NCI-H187 treated with DMSO at 0.1 percent for 48 hours (cell line): ENCODE measurements at places on chromosomes 5 and 9.

DNA sequence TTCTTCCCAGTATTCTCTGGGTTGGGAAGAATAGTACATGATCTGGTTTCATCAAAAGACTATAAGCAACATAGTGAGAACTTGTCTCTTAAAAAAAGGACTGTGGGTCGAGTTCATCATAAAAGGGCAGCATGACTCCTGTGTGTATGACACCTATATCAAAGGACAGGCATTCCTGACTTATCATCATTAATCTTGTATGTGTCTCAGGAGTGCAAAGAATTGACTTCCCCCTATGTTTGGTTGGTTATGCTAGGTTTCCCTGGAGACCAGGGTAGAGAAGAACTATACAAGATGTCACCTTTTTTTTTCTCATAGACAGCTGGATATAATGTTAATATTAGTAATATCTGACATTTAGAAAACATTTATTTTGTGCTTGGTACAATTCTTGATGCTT, 173.1 kb upstream of the ANKRD55 start:
- no peak for DNase-seq

GRCh38 chr5:163563112-163563511, 57.7 kb downstream of the MAT2B start:
- no peak for DNase-seq

GRCh38 chr5:35124932-35125331, 77.2 kb upstream of the AGXT2 start:
- DNase-seq: no peak

- no peak for DNase-seq
These were observed 35.8 kb downstream of the PTCH1 start for GRCh38 chr9:95481000-95481399.

- DNase-seq: no peak
These were observed 49.8 kb downstream of the DBH start for GRCh38 chr9:133685653-133686609.

DNA sequence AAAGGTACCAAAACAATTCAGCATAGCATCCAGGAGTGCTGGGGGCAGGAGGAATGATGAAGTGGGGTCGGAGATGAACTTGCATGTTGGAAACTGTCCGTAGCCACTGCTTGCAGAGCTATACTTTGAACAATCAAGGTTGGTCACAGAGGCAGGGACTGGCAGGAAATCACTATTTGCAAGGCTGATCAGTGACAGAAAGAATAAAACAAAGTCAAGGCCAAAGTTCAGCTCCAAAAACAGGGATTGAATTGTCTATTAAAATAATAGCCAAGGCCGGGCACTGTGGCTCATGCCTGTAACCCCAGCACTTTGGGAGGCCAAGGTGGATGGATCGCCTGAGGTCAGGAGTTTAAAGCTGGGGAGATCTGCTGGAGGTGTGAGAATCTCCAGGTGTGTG, 18.7 kb upstream of the SPRY4 start:
- no peak for DNase-seq

DNA sequence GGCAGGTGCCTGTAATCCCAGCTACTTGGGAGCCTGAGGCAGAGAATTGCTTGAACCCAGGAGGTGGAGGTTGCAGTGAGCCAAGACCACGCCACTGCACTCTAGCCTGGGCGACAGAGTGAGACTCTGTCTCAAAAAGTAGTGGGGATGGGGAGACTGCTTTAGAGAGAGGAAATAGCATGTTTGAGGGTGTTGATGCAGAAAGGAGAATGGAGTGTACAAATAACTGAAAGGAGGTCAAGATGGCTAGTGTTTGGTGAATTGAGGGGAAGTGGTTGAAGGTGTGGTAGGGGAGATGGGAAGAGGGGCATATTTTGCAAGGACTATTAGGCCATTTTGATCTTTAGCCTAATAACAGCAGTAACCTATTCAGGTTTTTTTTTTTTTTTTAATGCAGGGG, 18.2 kb downstream of the TENT2 start:
- DNase-seq: no peak

GRCh38 chr5:121693864-121694263, 157.8 kb upstream of the FTMT start:
- DNase-seq: no peak

DNA sequence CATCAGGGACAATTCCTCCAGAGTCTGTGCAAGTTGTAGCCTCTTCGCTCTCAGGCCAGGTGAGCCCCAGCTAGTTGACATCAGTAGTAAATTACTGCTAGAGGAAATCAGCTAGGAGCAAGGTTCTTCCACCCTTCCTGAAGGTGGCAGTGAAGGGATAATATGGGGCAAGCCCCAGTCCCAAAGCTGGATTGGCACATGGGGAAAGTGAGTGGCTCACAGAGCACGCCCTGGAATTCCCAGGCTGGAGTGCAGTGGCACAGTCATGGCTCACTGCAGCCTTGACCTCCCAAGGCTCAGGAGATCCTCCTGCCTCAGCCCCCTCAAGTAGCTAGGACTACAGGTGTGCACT, 82.1 kb downstream of the CYFIP2 start:
- no peak for DNase-seq

DNA sequence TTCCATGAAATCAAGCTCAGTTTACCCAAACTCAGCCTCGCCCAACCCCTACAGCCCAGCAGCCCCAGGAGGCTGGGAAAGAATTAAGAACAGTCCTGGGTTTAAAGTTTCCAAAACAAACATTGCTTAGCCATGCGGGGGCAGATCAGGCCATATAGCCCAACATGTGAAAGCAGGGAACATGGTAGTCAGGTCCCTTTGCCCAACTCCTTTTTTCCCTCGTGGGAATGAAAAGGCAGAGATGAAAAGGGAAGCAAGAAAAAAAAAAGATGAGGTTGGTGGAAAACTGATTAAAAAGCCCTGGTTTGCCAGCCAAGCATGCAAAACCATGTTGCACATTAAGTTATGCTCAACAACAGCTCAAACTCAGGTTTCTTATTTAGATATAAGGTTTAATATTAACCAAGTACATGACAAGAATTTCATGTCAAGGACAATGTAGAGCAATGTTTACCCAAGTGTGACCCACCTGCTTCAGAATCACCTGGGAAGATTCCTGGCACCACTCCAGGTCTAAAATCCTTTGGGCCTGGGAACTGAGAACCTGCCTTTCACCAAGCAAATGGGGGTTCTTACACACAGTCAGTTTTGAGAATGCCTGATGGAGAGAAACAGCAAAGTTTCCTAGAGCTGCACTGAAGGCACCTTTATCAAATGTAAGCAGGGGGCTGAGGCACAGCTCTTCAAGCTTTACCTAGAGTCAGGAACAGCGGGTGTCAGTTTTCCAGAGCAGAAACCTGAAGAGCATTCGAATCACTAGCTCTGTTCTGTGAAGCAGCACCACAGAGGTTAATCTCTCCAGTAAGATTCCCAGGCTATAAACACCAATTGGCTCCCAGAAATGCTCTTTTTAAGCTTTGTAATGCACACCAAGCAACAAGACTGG, 1.7 kb downstream of the FREM1 start:
- DNase-seq: no peak

GRCh38 chr5:39053189-39053588, 21.0 kb downstream of the RICTOR start:
- DNase-seq: no peak

DNA sequence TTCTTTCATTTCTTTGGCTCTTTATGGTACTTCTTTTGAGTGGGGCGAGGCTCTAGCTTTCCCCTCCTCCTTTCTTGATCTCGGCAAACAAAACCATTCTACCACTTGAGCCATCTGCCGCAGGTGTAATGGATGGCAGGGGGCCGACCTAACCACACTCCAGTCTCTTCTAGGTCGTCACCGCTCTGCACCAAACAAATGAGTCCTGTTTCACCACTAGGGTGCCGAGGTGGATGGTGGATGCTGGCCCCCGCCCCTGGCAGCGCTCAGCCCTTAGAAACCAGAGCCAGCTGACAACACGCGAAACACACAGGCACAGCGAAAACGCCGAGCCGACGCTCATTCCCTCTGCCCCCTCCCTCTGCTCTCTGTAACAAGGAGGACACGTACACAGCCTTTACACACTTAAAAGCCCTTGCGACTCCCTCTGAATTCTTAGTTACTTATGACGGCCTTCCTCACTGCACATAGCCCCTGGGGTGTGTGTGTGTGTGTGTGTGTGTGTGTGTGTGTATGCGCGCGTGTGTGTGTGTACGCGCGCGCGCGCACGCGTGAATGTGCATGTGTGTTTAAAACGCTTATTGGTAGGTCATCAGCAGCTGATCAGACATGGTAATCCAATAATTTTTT, 199.4 kb downstream of the MEF2C start:
- peak; percentile 95 for DNase-seq

- no peak for DNase-seq
These were observed 192.6 kb downstream of the TLE4 start for GRCh38 chr9:79764374-79764773.

DNA sequence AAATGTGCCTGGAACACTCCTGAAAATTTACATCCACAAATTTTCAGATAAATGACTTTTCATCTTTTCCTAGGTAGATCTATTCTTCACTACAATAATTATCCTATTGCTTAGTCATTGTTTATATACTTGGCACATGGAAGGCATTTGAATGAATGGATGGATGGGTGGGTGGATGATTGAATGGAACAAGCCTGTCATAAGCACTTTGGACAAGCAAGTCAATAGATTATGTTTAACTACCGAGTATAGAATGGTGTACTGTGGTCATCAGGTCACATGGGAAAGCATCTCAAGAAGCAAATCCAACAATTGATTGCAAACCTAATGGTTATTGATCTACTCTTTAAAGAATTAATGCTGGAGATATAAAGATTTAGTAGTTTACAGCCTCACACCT, 114.4 kb upstream of the DMRTA1 start:
- no peak for DNase-seq

DNA sequence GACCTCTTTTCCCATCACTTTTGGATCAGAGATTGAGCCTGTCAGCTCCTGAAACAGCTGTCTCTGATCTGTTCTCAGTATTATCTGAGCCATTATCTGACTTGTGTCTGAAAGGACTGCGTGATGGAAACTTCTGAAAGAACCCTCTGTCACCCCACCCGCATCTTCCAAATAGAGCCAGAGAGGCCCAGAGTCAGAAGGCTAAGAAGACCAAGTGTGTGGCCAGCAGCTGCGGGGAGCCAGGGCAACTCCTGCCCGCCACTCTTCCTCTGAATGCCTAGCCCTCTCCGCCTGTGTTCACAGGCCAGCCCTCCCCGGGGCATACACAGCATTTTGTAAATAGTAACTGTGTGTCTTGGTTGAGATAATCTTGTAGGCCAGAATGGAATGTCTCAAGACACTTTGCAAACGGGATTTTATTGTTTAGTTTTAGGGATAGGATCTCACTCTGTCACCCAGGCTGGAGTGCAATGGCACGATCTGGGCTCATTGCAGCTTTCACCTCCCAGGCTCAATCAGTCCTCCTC, 92.7 kb downstream of the AOPEP start:
- no peak for DNase-seq

DNA sequence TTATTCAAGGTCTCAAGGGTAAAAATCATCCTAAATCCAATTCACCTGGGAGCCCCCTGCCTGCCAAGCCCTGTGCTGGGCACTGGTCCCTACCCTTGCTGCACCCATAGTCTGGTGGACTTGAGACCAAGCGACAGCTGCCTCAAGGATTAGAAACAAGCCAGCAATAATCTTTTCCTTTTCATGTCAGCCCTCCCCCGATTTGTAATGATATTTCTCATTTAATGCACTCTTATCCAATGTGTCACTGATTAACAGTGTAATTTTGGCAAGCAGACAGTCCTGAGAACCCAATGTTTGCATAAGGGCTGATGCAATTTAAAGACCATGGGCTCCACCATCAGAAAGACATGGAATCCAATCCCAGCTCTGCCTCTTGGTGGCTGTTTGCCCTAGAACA, 108.9 kb downstream of the ACTL7B start:
- DNase-seq: no peak

GRCh38 chr9:132546148-132547051, 36.0 kb upstream of the BARHL1 start:
- DNase-seq: no peak

DNA sequence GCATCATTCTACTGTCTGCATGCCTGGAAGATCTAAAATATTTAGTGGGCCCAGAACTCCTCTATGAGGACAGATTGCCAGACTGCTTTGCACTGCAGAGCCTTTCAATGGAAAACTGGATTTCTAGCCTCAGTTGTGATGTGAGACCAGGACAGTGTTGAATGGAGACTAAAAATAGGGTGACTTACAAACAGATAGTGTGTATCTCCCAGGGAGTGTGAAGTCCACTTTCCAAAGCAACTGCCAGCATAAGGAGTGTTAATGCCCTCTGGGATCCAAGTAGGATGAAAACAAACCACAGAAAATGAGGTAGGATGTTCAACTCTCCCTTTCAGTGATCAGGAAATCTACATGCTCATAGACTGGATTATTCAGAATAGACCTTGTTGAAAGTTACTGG, 119.5 kb downstream of the GRIA1 start:
- DNase-seq: no peak

GRCh38 chr9:125743682-125744428, 3.3 kb upstream of the PBX3 start:
- DNase-seq: no peak

GRCh38 chr5:1544294-1544961, 20.7 kb upstream of the LPCAT1 start:
- no peak for DNase-seq

GRCh38 chr5:111627862-111628261, 115.5 kb upstream of the STARD4 start:
- DNase-seq: no peak

DNA sequence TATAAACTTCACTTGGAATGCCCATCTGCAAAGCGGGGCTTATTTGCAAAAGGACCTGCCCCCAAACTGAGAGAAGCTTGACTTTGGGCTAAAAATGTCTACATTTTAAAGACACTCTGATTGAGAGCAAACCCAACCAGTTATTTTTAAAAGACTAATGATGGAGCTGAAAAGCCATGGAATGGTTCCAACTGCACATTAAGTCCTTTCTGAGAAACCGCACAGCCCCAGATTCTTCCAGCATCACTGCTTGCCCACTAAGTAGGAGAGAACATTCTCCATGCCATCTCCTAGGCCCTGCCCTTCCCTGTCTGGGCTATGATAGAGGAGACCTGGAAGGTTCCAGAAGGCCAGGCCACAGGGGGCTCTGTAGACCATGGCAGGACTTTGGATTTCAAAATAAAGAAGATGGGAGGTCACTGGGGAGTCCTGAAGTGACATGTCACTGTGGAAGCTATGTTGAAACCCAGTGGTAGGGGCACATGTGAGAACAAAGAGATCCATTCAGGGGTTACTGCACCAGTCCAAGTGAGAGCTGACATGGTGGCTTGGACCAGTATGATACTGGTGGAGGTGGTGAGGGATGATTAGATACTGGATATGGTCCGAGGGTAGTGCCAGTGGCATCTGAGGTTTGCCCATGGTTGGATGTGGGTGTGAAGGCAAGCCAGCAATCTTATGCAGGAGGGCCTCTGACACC, 179.2 kb downstream of the DAB2IP start:
- DNase-seq: no peak

DNA sequence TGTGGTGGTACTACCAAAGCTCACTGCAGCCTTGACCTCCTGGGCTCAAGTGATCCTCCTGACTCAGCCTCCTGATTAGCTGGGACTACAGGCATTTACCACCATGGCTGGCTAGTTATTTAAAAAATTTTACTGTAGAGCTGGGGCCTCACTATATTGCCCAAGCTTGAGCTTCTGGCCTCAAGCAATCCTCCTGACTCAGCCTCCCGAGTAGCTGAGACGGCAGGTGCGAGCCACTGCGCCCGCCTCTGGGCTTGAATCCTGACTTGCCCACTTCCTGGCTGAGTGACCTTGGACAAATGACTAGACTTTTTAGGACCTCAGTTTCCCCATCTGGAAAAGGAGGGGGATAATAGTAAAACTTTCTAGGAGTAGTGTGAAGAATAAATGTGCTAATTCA, 32.1 kb downstream of the NCS1 start:
- no peak for DNase-seq
